ENCODE measurements at places on chromosomes 6 and 20.

GRCh38 chr20:32727683-32728082, 15.6 kb downstream of the COMMD7 start:
- H3K4me3 ChIP-seq: no peak overlapping the region
- peaks cover 7% of the 10 kb centered on the region for H3K4me1 ChIP-seq
- H3K27me3 ChIP-seq: no peaks in the 10 kb centered on the region
- H3K36me3 ChIP-seq: peaks cover 6% of the 10 kb centered on the region
- H3K27ac ChIP-seq: no peak overlapping the region

DNA sequence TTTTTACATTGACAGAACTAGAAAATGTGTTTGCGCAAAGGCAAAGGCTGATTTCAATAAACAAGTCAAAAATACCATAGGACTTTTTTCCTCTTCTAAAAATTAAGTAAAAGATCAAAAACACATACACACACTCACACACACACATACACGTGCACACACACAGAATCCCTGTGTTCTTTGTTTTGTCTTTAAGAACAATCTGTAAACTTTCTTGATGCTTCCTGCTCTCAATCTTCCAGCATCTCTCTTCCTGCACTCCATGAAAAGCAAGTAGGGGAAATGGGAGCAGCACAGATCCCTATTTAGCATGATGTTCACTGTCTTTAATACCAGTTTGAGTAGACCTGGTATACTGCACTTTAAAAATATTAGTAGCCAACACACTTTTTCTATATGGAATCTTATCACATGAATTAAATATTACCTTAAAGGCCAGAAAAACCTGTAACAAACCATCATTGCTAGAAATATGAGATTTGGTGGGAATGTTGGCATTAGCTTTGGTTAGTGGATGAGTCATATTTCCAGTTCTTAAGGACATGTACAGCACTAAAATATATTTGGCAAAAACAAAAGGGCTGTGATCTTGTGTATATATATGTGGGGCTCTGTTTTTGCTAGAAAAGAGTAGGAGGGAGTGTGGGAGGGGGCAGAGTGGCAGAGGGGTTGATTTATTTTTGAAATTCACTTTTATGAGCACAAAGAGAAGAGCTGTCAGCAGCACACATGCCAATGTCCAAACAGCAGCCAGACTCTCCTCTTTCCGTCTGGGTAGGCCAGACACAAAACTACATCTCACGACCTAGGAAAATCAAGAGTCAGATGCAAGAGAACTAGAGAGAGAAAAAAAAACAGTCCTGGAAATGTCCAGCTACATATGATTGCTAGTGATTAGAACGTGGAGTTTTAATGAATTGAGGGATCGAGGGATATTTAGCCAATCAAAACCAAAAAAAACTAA, 4.6 kb downstream of the PTPRK start:
- H3K36me3 ChIP-seq: no peaks in the 10 kb centered on the region
- no peaks in the 10 kb centered on the region for H3K27me3 ChIP-seq
- DNase-seq: no peak
- H3K4me3 ChIP-seq: no peak overlapping the region
- H3K4me1 ChIP-seq: no peaks in the 10 kb centered on the region

DNA sequence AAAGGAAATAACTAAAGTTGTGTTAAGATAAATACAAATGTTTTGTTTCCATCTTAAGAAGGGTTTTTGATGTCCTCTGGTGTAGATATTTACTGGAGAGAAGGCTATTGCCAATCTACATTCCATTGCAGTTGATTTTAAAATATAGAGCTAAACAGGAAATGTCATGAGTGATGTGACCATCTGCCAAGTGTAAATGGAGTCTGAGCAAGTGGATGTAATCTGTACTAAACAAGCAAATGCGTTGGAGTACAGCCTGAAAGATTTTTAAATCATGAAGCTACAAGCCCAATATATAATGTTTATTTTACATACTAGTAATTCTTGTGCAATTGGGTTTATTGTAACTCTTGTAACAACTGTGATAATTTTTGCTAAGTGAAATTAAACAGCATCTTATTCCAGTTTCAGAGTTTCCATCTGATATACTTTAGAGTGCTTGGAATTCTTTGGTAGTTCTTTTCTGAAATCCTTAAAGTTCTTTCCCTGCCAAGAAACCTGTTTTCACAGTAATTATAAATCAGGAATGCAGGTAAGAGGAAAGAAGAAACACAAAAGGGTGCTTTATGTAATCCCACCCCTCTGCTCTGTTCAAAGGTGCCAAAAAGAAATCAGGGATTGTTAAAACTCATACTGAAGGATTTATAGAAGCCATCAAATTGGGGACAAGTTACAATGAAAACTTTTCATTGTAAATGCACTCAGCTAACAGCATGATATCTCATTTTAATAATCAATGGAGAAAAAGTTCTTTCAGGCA, 47.2 kb upstream of the FLRT3 start:
- H3K4me3 ChIP-seq: no peak overlapping the region
- H3K36me3 ChIP-seq: no peaks in the 10 kb centered on the region
- H3K4me1 ChIP-seq: no peaks in the 10 kb centered on the region
- H3K27me3 ChIP-seq: no peaks in the 10 kb centered on the region
- H3K27ac ChIP-seq: no peak overlapping the region
- no peak for DNase-seq

GRCh38 chr6:12916006-12916405, 199.4 kb downstream of the PHACTR1 start:
- H3K27ac ChIP-seq: no peak overlapping the region
- no peak overlapping the region for H3K4me3 ChIP-seq
- no peaks in the 10 kb centered on the region for H3K36me3 ChIP-seq
- DNase-seq: no peak
- H3K27me3 ChIP-seq: no peaks in the 10 kb centered on the region

DNA sequence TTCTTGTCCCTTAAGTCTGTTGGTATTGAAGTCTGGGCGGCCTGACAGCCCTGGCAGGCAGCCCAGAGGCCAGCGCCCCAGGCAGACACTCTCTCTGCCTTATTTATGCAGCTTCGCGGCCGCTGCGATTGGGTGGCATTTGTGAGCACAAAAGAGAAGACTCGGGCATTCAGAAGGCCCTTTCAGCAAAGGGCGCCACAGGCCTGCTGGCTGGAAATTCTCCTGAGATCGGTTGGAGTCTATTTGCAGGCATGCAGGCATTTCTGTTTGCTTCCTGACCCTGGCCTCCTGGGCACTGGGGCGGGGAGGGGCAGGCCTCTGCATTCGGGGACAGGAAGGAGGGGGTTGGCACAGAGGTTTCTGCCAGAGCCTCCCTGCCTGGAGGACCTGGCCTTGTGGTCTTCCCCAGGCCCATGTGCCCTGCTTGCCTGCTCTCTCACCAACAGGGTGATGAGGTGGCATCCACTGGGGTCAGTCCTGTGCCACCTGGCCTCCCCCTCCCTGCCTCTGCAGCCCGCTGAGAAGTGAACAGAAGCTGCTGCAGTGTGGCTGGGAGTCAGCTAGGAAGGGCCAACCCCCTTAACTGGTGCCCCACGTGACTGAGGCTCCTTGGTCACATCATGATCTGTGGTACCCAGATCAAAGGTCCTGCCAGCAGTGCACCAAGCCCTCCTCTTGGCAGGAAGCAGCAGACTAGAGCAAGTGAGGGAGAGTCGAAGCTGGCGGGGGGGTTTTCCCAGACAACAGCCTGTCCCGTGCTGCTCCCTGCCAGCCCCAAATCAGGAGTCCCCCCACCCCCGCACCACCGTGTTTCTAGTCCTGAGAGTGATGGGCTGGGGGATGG, 16.6 kb upstream of the CCDC167 start:
- H3K27ac ChIP-seq: no peak overlapping the region
- H3K27me3 ChIP-seq: no peaks in the 10 kb centered on the region
- no peak overlapping the region for H3K4me3 ChIP-seq
- no peak for DNase-seq

GRCh38 chr20:3221398-3222226, 12.3 kb downstream of the ITPA start:
- peaks cover 3% of the 10 kb centered on the region for H3K36me3 ChIP-seq
- H3K27me3 ChIP-seq: no peaks in the 10 kb centered on the region
- no peak overlapping the region for H3K4me3 ChIP-seq
- H3K27ac ChIP-seq: no peak overlapping the region
- H3K4me1 ChIP-seq: no peaks in the 10 kb centered on the region
- DNase-seq: no peak

GRCh38 chr6:140320081-140321080, 945.9 kb upstream of the CITED2 start:
- H3K27me3 ChIP-seq: no peaks in the 10 kb centered on the region
- DNase-seq: no peak
- H3K4me3 ChIP-seq: no peak overlapping the region
- H3K4me1 ChIP-seq: no peaks in the 10 kb centered on the region

GRCh38 chr20:3933218-3933617, 44.0 kb downstream of the PANK2 start:
- H3K27me3 ChIP-seq: no peaks in the 10 kb centered on the region
- no peaks in the 10 kb centered on the region for H3K4me1 ChIP-seq
- no peak overlapping the region for H3K27ac ChIP-seq
- peaks cover 5% of the 10 kb centered on the region for H3K36me3 ChIP-seq

DNA sequence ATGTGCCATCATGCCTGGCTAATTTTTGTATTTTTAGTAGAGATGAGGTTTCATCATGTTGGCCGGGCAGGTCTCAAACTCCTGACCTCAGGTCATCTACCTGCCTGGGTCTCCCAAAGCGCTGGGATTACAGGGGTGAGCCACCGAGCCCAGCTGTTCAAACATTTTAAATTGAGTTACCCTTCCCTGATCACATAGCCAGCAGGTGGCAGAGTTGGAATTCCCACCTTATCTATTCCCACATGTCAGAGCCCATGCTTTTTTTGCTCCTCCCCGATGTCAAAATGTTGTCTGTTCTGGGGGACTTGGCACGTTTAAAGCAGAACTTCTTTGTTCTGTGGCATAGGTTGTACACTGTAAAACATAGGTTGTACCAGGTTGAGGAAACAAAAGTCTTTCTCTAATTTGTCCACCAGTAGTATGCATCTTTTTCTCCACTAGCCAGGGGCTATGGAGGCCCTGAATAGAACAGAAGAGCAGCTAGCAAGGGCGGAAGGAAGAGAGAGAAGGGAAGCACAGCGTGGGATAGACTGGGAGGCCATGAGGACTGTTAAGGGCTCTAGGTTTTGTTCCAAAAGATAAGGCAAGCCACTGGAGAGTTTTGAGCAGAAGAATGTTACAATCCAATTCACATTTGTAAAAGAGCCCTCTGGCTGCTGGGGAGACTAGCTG, 7.3 kb upstream of the LBP start:
- H3K36me3 ChIP-seq: no peaks in the 10 kb centered on the region
- no peaks in the 10 kb centered on the region for H3K27me3 ChIP-seq
- DNase-seq: peak; percentile 79
- peaks cover 1% of the 10 kb centered on the region for H3K4me1 ChIP-seq
- H3K27ac ChIP-seq: no peak overlapping the region

- peak within 1 kb of the TSS; percentile 70 for H3K4me3 ChIP-seq
- H3K27me3 ChIP-seq: no peaks in the 10 kb centered on the region
- no peaks in the 10 kb centered on the region for H3K4me1 ChIP-seq
- no peaks in the 10 kb centered on the region for H3K36me3 ChIP-seq
- DNase-seq: peak; percentile 96
Measured at GRCh38 chr6:62285612-62286469, at the start of gene KHDRBS2. KHDRBS2 (minus strand) TSS chr6:62286225.

DNA sequence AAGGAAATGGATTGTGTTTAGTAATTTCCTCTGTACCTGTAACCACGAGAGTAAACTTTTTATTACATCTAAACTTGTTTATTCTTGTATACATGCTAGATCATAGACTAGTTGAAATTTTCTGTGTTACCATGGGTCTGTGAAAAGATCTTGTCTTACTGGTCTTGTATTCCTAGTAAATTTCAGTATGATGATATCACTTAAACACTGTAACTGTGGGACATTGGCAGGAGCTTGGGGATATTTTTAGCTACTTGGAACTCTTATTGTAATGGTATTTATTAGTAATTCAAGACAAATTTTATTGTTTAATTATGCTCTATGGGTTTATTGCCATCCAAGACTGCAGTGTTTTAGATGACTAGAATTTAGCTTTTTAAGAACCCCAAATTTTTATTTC, 25.9 kb upstream of the TULP4 start:
- H3K4me3 ChIP-seq: no peak overlapping the region
- DNase-seq: no peak
- no peaks in the 10 kb centered on the region for H3K27me3 ChIP-seq
- peaks cover 3% of the 10 kb centered on the region for H3K4me1 ChIP-seq
- H3K36me3 ChIP-seq: no peaks in the 10 kb centered on the region
- no peak overlapping the region for H3K27ac ChIP-seq

DNA sequence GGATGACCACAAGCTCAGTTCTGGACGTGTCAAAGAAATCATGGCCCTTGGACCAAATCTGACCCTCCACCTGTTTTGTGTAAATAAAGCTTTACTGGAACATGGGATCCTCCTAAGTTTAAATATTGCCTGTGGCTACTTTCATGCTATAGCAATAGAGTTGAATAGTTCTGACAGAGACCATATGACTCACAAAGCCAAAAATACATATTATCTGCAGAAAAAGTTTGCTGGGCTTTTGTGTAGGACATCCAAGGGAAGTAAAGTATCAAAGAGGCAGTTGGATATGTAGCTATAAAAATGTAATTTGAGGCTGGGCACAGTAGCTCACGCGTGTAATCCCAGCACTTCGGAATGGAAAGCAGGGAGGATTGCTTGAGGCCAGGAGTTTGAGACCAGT, 78.9 kb downstream of the TOX2 start:
- DNase-seq: no peak
- no peaks in the 10 kb centered on the region for H3K27me3 ChIP-seq

GRCh38 chr6:166330612-166331011, 11.7 kb downstream of the SFT2D1 start:
- no peaks in the 10 kb centered on the region for H3K27me3 ChIP-seq
- peak; percentile 96 for DNase-seq
- H3K4me3 ChIP-seq: no peak overlapping the region
- peaks cover under 1% of the 10 kb centered on the region for H3K4me1 ChIP-seq

- no peak overlapping the region for H3K27ac ChIP-seq
- H3K36me3 ChIP-seq: peaks cover 62% of the 10 kb centered on the region
- no peak overlapping the region for H3K4me3 ChIP-seq
- no peaks in the 10 kb centered on the region for H3K27me3 ChIP-seq
- DNase-seq: no peak
Measured at GRCh38 chr6:32975886-32976285, 7.5 kb downstream of the BRD2 start.

DNA sequence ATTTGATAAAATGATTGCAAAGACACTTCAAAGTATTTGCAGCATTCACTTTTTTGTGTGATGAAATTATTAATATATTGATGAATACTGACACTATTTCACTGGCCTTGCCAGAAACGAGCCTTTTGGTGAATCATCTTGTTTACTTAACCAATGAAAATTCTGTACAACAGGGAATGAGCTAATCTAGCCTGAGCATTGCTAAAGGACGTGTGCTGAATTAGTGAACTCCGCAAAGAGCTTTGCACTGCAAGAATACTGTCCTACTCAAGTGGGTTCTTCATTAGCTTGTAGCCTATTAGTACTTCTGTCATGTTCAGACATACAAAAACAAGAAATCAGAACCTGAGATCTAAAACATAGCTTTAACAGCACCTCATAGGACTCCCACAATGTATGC, 172.0 kb upstream of the NRSN1 start:
- no peak overlapping the region for H3K27ac ChIP-seq
- no peaks in the 10 kb centered on the region for H3K4me1 ChIP-seq
- no peak for DNase-seq
- no peaks in the 10 kb centered on the region for H3K36me3 ChIP-seq
- no peak overlapping the region for H3K4me3 ChIP-seq
